ENCODE measurements at places on chromosomes 16 and 17.

DNA sequence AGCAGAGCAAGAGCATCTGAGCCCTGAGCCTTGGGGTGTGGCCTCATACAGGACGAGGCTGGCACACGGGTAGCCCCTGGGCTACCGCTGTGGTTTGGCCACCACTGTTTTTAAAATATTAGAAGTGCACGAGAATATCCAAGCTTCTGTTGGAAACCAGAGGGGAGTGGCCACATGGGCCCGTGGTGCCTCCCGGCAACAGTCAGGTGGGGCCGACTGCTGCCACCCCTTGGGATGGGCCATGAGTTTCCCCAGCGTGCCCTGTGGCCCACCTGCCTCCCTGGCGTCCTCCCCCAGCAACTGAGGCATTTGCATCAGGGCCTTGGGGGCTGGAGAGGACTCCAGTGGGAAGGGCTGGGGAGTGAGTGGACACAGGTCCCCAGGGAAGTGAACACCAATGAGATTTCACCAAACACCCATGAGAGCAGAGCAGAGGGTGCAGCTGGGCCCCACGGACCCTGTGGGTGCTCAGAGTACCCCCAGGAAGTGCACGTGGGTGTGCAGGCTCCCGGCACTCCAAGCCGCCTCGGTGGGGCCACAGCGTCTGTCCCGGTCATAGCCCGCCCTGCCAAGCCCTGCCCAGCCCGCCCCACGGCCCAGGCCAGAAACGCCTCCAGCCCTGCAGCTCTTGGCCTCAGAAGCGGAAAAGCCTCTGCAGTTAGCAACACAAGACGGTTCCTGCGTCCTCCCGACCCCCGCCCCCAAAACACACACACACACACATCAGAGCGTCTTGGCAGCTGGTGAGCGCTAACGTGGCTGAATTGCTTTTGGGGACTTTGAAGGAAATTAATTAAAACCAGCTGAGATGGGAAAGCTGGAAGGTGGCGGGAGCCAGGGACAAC lies 22.7 kb downstream of the ZNF469 start:
- DNase-seq: no peak

DNA sequence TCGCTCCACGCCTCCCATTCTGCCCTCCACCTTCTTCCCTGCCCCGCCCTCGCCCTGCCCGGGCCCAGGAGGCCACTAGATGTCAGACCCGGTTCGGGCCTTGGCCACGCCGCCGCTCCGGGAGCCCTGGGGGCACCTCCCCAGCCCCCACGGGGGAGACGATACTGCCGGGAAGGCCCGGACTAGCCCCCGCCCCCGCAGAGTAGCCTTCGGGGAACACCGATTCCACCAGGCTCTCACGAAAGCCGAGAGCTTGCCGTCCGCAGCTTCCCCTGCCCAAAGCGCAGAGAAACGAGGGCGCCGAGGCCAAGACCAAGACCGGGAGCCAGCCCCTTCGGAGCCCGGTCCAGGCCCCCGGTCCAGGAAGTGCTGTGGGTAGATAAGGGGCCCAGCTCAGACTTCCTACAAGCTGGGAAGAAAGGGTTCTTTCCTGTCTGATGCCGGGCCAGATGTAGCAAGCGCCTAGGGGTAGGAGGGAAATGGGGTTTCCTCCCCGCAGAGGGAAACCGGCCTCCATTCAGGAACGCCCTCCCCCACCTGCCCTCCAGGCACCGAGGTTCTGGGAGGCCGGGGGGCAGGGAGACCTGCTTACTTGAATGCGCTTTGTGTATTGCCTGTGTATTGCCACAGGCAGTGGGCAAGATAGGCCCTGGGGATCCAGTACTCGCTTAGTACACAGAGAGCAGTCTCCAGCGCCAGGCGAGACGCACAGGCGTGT lies 806 bp upstream of the CYB561 start:
- no peak for DNase-seq

DNA sequence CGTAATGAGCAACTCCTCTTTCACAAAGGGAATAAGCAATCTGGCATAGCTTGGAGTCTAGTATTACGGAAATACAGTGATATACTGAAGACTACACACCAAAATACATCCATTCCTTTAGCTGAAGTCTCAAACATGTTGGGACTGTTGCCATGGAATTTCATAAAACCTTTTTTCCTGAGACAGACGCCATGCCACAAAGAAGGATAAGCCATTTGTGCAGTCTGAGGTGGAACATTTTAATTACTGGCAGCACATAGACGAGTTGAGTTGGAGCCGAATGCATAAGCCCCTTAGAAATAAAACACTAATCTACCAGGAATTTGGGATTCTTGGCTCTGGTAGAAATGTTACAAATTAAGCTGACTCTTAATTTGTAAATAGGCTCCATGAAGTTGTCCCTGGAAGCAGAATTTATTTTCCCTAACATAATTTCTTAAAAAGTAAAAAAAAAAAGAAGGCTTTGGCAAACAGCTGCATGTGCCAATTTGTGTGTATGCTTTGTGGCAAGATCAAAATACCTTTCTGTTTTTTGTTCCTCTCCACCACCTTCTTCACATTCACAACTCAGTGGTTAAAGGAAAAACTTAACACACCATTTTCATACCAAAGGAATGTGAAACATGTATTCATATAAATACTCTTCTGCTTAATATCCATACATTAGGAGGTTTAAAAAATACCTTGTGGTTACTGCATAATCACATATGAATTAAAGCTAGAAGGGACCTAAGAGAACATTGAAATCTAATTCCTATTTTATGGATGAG lies 25.5 kb downstream of the GRB7 start:
- DNase-seq: no peak

GRCh38 chr17:5472511-5472910 lies 3.7 kb upstream of the DHX33 start:
- no peak for DNase-seq

- no peak for DNase-seq
Measured at GRCh38 chr17:4098521-4099209, 44.2 kb downstream of the ZZEF1 start.

DNA sequence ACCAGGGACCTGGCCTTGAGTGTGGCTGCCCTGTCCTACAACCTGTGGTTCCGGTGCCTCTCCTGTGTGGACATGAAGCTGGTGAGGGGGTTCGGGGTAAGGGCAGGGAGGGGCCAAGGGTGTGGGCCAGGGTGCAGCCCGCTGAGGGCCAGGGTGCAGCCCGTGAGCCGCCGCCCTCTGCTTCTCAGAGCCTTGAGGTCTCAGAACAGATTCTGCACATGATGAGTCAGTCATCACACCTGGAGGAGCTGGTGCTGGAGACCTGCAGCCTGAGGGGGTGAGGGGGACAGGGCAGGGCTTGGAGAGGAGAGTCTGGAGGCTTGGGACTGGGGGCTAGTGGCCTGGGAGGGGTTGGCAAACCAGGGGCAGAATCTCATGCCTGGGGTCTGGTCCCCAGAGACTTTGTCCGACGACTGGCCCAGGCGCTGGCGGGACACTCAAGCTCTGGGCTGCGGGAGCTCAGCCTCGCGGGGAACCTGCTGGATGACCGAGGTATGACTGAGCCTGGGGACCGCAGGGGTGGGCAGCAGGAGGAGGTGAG lies 2.2 kb downstream of the CARMIL2 start:
- no peak for DNase-seq
